ENCODE measurements at places on chromosomes 1 and 21.

- DNase-seq, result no peak
Observed at GRCh38 chr1:201686714-201687455, 142.1 kb upstream of the IPO9 start.

DNA sequence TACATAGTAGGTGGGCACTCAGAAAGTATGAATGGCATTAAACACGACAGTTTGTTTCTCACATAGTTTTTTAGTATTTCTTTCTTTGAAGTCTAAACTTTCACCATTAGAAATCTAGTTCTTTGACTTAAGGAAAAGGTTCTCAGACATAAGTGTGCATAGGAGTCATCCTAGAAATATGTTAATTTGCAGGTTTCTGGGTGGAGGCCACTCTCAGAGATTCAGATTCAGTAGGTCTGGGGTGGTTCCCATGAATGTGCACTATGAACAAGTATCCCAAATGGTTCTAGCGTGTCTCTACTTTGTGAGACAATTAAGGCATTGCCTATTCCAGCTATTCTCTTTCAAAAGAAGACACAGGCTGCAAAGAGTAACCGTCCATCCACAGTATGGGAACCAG lies 119.3 kb downstream of the NGF start:
- no peak for DNase-seq

- no peak for DNase-seq
Observed at GRCh38 chr1:51058858-51059257, 43.2 kb upstream of the C1orf185 start.

- DNase-seq, result no peak
Observed at GRCh38 chr1:208393826-208394225, 149.6 kb upstream of the PLXNA2 start.

DNA sequence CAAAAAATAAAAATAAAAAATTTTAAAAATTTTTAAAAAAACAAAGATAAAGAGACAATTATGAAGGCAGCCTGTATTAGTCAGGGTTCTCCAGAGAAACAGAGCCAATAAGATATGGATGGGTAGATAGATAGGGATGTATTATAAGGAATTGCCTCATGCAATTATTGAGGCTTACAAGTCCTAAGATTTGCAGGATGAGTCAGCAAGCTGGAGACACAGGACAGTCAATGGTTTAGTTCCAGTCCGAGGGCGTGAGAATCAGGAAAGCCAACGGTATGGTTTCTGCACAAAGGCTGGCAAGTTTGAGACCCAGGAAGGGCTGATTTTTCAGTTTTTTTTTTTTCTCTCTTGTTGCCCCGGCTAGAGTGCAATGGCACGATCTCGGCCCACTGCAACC lies 24.1 kb upstream of the EIF4G3 start:
- no peak for DNase-seq

- no peak for DNase-seq
Observed at GRCh38 chr1:87918398-87918797, 589.7 kb downstream of the LMO4 start.

DNA sequence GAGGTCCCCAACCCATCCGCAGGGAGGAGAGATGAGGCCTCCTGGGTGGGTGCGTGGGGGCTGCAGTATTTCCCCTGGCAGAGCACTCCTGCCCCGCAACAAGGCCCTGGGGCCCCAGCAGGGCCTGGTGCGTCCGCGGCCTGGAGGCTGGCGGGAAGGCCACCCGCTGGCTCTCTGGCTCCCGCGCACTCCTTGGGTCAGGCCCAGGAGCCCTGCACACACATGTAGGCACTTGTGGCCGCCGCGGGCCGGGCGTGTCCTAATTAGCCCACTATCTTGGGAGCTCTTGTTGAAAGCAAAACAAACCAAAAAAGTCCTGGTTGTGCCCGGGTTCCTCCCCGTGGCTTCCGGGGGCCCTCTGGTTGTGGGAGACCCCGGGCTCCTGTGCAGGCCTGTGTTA lies 49.7 kb upstream of the CCDC27 start:
- DNase-seq, result no peak

GRCh38 chr1:212205843-212206242 lies 79.4 kb upstream of the PPP2R5A start:
- no peak for DNase-seq

GRCh38 chr1:228212966-228213844 lies 5.4 kb downstream of the OBSCN start:
- peak; percentile 79 for DNase-seq

GRCh38 chr1:154992721-154993571 lies 440 bp upstream of the LENEP start:
- no peak for DNase-seq

- DNase-seq, result no peak
Observed at GRCh38 chr1:19511116-19511515, 25.8 kb upstream of the CAPZB start.

GRCh38 chr1:234656944-234657654 lies 47.1 kb upstream of the IRF2BP2 start:
- no peak for DNase-seq

GRCh38 chr1:189658381-189658780 lies 819.3 kb downstream of the BRINP3 start:
- DNase-seq, result no peak

DNA sequence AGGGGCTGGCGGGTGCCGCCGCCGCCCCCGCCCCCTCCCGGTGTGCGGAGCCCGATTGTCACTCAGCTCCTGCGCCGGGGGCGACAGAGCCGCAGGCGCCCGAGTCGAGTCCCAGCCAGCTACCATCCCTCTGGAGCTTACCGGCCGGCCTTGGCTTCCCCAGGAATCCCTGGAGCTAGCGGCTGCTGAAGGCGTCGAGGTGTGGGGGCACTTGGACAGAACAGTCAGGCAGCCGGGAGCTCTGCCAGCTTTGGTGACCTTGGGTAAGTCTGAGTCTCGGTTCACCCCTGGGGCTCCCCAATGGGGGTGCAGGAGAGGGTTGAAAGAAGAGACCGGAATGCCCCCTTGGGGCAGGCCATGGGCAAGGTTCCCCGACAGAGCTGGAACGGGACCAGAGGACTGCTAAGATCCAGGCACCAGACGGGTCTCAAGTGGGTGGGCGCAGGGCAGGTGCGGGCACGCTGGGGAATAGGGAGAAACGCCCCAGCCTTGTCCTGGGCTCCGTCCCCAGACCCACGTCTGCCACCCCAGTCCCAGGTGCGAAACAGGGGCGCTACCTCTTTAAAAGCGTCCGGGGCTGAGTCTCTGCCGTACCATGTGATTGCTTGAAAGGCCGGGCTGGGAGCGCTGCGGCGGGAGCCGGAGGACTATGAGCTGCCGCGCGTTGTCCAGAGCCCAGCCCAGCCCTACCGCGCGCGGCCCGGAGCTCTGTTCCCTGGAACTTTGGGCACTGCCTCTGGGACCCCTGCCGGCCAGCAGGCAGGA lies at the start of gene ADORA1:
Gene ADORA1, plus strand, starts transcription at position 61 of the 765 bp plus-strand sequence. CDS start 1,116 bp downstream, outside the sequence.
- peak; percentile 69 for DNase-seq

GRCh38 chr1:27658951-27659496 lies 13.0 kb downstream of the IFI6 start:
- no peak for DNase-seq

DNA sequence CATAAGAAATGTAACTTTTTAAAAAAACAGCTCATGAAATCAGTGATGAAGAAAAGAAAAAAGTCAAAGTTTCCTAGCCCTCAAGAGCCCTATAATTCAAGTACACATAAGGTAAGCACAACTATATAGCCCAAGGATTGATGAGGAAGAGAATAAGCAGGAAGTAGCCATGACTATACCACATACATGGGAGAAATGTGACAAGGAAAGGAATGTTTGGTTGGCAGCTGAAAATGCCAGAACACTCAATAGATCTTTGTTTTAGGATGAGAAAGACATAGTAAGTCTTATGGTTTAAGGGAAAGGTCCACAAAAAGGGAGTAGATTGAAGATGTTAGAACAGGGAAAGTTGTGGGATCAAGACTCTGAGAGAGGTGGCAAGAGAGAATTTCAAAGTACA lies 5.7 kb downstream of the DOCK7 start:
- no peak for DNase-seq

DNA sequence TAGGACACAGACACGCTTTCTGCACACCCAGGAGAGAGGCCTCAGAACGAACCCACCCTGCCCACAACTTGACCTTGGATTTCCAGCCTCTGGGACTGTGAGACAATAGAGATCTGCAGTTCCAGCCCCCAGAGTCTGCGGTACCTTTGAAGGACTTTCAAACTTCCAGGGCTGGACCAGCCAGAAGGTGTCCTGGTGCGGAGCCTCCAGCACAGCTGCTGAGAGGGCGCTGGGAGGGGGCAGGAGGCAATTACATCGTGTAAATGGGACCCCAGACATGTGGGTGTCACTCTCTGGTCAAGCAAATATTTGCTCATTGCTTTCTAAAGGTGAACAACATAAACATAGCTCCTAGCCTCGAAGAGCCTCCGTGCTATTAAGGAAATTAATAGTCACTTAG lies 58.7 kb upstream of the ACTRT2 start:
- DNase-seq, result no peak

GRCh38 chr1:176032040-176032645 lies 174.9 kb downstream of the COP1 start:
- no peak for DNase-seq

DNA sequence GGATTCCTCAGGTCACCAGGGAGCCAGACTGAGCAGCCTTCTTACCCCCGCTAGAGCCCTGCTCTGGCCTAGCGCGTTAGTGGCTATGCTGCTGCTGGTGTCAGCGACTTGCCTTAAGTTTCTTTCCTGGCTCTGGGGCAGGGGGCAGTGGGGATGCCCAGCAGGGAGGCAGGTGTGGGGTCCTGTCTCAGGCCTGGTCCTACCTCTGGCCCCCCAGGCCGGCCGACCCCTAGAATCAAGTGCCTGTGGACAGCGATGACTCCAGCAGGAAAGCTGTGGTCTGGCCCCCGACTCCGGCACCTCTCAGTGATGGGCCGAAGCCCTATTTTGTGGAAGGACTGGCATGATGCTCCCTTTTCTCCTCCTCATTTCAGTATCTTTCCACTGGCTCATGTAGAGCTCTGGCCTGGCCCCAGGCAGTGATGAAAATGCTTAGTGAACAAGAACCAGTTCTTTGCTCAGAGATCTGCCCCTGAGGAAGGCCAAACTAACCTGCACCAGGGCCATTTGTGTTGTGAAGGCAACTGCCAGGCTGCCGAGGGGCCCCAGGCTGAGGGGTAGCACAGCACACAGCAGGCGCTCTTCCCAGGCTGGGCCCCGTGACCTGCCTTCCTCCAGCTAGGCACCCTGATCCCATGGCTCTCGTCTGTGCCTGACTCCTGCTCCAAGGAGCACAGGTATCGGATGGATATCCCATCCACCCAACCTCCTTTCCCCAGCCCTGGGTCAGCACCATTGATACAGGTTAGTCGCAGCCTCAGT lies 23.7 kb downstream of the MRPL37 start:
- no peak for DNase-seq

DNA sequence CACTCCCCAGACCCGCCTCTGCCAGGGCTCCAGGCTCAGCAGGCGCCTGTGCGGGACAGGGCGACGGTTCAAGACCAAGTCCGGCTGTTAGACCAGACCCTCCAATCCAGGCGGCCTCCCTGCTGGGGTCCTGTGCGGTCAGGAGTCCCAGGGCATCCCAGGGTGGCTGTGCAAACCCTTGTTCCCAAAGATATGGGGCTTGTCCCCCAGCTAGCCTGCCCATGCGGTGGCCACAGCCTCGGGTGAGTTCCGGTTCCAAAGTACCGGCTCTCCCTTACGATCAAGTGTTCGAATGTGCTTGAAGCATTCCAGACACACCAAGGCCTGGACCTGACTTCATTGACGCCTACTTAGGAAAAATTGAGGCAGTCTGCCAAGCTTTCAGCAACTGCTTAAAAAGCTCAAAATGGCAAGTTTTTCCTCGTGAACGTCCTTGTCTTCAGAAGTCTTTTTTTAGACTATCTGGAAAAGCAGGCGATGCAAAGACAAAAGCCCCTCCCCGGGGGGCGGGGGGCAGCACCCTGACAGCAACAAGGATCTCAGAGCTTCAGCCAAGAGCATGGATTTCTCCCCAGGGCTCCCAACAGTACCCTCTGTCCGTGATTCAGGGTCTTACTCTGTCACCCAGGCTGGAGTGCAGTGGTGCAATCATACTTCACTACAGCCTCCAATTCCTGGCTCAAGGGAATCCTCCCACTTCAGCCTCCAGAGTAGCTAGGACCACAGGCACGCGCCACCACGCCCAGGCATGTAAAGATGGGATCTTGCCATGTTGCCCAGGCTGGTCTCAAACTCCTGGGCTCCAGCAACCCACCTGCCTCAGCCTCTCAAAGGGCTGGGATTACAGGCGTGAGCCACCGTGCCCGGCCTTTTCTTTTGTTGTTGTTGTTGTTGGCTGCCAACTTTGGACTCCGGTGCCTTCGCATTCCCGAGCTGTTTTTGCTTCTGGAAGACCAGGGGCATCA lies 2.3 kb downstream of the FAAP20 start:
- DNase-seq, result no peak

DNA sequence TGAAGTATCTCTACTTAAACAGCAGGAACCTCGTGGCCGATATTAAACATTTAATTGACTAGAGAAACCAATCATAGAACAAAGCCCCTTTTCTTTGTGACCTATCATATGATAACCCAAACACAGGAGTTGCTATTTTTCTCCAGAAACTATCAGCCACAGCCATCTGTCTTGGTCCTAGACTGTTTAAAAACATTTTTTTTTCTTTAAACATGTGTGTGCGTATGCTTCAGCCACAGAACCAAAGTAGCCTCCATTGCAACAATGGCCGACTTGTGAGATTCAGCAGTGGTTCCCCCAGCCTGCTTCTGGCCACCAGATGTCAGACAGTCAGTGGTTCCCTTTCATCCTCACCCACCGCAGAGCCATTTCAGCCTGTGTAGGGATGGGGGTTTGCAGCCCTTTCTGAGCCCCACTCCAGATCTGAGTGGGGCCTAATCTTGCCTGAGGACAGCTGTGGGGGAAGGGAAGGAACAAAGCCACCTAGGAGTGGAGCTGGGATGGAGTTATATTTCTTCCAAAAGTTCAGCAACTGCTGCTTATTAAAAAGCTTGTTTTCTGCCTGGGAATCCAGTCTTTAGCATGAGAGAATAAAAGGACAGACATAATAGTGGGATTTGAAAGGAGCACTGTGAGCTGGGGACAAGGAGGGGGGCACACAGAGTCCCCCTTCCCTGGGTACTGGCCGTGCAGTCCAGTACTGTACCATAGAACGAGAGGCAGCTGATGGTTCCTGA lies 11.7 kb upstream of the IGSF3 start:
- DNase-seq, result no peak

- no peak for DNase-seq
Observed at GRCh38 chr1:241611063-241611462, 29.1 kb downstream of the CHML start.

DNA sequence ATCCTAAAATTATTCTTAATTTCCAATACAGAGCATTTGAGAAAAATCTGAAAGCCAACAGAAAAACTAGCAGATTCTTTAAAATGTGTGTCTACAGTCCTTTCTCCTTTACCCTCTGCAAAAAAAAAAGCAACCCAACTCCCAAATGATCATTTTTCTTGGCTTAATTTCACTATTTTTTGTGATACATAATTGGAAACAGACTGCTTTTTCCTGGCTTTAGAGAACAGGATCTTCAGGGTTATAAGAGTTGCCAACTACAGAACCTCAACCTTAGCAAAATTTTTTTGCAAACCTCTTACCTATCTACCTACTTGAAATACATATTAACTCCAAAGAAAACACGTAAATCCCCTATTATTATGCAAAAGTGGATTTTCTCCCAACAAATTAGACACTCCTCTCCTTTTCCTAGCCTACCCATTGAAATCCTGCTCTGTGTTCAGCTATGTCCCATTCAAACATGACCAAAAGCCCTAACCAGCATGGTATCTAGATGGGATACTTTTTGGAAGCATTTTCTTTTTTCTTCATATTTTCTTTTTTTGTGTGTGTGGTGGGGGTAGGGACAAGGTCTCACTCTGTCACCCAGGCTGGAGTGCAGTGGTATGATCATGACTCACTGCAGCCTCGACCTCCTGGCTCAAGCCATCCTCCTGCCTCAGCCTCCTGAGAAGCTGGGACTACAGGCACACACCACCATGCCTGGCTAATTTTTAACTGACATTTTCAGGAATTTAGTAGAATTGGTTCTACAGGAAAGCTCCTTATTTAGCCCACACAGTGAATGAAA lies 9.0 kb downstream of the TGFBR3 start:
- no peak for DNase-seq

Measured in left forelimb (tissue), 1 donor.